ENCODE measurements at places on chromosomes 6 and 20.
A peak's percentile ranks its signal among the peaks of the same experiment; 100 is the strongest.

GRCh38 chr6:150313781-150314180, 55.0 kb upstream of the IYD start:
- DNase-seq: no peak

GRCh38 chr6:87408721-87409155, 966 bp downstream of the CFAP206 start:
- DNase-seq: no peak

DNA sequence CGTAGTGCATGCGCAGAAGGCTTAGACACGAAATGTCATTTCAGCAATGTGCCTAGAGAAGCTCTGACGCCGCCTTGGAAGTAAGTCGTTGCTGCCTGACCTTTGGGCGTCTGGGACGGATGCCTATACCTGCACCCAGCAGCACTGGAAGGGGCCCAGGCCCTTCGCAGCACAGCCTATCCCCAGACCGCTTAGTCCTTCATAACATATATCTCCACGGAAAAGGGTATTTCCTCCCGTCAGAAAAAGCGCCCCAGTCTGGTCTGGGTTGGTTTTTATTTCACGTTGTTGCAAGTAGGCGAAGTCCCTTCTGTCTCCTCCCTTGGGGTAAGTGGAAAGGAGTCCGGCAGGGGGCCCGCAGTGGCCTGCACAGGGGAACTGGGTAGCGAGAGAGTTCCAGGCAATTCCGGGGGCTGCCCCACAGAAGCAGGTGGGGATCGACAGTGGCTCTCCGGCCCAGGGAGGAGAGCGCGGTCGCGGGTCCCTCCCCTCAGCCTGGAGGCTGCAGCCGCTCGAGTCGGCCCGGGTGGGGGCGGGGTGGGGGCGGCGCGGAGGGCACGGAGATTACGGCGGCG, 559 bp upstream of the EYA4 start:
- no peak for DNase-seq

- no peak for DNase-seq
Observed at GRCh38 chr6:158816803-158817727, 2.1 kb downstream of the EZR start.

DNA sequence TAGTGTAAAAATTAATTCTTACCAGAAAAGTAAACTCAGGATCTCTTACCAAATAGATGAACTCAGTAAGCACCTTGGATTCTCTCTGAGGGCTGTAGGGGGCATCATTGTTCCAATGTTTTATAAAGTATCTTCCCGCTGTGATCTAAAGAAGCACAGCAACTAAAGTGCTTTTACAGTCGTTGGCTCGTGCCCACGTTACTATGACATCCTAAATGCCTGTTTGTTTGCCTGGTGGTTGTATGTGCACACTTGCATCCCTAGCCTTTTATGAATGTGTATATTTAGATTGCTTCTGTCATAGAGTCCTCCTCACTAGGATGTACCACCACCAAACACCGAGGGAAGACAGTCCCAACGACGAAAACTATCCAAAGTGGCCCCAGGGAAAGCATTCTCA, 34.5 kb downstream of the SLX4IP start:
- DNase-seq: peak; percentile 65
